ENCODE measurements at places on chromosomes 1 and 21.

- no peak for DNase-seq
Observed at GRCh38 chr1:3069491-3070308, 697 bp downstream of the PRDM16 start.

- DNase-seq: no peak
Observed at GRCh38 chr21:45726438-45726837, 82.9 kb downstream of the PCBP3 start.

DNA sequence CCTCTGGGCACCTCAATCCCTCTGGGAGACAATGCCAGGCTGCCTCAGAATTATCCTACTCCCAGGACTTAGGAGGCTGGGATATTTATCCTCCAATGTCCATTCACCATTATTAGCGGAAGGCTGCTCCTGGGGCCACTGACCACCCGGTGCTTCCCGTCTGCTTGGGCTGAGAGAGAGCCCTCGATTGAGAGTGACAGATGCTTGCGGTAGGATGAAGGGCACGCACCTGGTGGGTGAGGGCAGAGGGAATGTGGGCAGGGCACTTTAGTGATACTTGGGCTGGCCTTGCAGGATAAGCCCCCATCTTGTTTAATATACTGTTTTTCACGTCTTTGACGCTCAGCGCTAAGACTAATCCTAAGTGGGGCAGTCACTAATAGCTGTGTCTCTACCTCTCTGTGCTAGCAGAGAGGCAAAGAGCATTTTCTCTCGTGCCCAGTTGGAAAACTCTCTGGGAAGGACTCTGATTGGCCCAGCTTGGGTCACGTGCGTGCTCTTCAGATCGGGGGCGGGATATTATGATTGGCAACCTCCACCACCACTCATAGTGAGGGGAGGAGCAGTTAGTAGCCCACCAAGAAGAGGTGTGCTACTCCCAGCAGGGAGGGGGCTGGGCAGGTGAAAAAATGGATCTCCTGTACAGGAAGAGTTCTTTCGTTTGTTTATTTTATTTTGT lies 10.6 kb upstream of the PARS2 start:
- no peak for DNase-seq

DNA sequence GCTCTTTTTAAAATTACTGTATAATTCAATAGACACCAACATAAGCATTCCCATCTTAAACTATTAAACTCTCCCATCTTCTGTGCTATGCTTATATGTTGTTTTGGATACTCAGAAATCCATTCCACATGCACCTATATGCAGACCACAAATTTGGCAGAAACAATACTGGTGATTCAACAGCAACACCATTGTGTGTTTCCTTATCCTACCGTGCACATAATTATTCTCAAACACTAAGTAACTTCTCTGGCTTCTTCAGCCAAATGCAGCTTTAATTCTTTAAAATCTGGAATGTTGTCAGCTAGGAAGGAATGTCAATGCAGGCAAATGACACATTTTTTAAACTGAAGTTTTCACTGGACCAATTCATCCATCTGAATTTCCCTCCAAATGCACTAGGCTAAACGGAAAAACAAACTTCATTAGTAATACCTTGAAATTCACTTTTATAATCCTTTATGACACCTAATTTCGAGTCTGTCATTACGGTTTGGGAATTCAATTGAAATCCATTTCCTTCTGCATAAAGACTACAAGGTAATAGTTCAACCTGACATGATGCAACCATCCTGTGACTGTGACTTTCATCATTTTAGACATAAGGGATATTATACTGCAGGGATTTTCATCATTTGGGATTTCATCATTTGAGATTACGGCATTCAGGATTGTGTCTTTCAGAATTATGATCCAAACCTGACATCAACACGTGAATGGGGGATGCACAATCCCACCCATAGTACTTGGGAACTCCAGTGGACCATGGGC lies 308.5 kb downstream of the LTN1 start:
- no peak for DNase-seq

DNA sequence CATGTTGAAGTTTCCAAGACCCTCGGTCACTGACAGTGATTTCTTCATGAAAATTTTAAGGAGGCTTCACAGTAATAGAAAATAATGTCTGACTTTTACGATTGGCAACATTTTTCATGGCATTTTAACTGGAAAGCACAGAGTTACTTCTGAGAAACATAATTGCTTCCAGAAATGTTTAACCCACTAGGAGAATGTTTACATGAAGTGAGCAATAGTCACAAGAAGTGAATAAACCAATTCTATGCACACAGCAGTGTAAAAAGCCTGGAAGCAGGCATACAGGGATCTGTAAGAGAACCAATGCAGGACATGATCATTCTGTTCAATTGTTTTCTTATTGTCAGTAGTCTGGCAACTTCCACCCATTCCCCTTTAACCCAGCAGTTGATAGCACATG lies 316.2 kb upstream of the CXADR start:
- no peak for DNase-seq

DNA sequence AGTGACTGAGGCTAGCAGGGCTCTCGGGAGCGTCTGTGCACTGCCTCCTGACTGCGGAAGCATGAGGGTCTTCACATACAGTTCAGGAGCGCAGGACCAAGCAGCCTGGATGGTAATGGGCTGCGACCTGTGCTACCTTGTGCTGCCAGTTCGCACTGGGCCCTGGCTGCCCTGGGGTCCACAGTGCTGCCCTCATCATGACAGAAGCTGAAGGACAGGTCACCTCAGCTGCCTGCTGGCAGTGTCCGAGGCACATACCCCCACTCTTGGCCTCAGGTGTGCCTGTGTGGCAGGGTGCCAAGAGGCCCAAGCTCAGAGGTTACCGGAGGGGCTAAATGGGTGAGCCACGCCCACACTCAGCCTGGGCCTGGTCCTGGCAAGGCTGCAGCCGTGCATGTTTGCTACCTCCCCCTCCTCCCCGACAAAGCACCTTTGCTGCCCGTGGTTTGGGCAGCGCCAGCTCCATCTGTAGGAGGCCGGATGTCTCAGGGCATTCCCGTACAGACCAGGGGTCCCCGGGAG lies 4.4 kb downstream of the JMJD4 start:
- DNase-seq: no peak

- DNase-seq: no peak
Observed at GRCh38 chr1:22579541-22580155, 16.4 kb downstream of the EPHA8 start.

DNA sequence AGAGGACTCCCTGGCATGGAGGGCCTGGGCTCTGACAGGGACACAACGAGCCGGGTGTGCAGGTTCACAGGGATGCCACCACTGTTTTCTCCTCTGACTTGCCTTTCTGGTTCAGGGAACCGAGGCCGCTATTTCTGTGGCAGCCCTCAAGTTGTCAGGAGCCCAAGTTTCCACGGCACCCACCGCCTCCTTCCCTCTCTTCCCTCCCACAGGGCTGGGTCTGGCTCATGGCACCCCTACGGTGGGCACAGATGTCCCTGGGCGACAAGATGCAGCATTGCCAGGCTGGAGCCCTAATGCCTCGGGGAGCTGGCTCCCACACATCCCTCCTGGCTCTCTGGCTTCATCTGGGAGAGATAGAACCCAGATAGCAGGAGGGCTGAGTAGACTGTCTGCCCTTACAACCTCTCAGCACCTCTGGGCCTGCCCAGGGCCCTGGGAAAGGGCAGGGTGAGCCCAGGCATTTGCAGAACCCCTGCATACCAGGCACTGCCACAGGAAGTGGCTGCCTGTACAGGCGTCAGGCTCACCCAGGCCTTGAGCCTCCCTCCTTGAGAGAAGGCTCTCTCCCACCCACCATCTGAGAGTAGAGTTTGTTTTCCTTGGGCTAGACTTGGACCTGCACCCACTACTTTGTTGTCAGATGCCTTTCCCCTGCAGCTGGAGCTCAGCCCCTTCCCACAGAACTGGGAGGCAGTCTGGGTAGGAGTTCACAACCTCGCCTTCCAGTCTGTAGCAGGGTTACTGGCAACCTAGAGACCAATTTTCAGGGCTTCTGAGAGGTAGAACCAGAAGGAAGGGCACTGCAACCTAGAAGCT lies 20.5 kb downstream of the KCNC4 start:
- DNase-seq: no peak

GRCh38 chr1:202072211-202072765 lies 50.4 kb upstream of the GPR37L1 start:
- DNase-seq: no peak
